Central memory CD8-positive, alpha-beta T cell (primary cell): ENCODE measurements at places on chromosomes 7 and 10.
A peak's percentile ranks its signal among the peaks of the same experiment; 100 is the strongest.

GRCh38 chr10:60777696-60778213 is 523 bp upstream of the CDK1 start:
- no peak for DNase-seq
- H3K4me3 ChIP-seq: peak overlapping the region; percentile 100
- H3K27ac ChIP-seq: peak overlapping the region; percentile 98
- H3K36me3 ChIP-seq: peaks cover 6% of the 10 kb centered on the region
- H3K4me1 ChIP-seq: peaks cover 12% of the 10 kb centered on the region

DNA sequence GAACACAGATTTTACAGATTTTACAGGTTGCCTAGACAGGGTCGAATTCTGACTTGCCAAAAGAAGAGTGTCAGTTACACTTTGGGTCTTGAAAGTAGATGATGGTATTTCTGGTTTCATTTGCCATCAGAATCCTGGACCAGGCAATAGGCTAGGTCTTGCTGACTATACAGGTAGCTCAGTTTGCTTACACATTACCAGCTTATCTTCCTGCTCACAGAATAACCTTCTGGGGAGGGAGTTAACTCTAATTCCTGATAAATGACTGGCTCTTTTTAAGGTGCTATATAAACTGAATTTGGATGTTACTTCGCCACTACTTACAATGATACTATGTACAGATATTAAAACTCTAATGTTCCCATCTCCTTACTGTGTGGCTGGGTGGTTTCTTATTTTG is 39.8 kb downstream of the GBF1 start:
- H3K36me3 ChIP-seq: peaks cover 18% of the 10 kb centered on the region
- DNase-seq: no peak

DNA sequence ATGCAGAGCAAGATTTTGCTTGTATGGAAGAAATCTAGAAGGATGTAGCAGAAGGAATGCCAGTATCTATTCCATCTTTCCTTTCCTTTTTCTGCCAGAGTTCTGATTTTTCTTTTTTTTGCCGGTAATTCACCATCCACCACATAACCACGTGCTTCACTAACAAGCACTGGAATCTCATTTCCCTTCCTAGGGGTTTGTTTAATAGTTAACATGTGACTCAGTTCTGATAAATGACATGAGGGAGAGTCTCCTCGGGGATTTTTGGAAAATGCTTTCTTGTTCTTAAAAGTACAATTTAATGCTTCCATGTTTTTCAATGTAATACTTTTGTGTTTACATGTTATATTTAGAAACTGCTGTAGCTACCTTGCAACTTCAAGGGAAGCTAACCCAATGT is 590.2 kb downstream of the SH2D4B start:
- no peak overlapping the region for H3K27ac ChIP-seq
- H3K27me3 ChIP-seq: no peaks in the 10 kb centered on the region
- H3K4me1 ChIP-seq: no peaks in the 10 kb centered on the region
- DNase-seq: no peak
- no peak overlapping the region for H3K4me3 ChIP-seq
- H3K36me3 ChIP-seq: no peaks in the 10 kb centered on the region

- H3K36me3 ChIP-seq: peaks cover 13% of the 10 kb centered on the region
- no peaks in the 10 kb centered on the region for H3K27me3 ChIP-seq
- peak; percentile 36 for DNase-seq
- H3K27ac ChIP-seq: peak within 1 kb of the TSS; percentile 93
Observed at GRCh38 chr7:141702047-141702567, at the start of gene DENND11. TSS of gene DENND11 (minus strand) at chr7:141702166. CDS start at chr7:141702153, 13 bp downstream.

GRCh38 chr7:34096198-34096651 is 190.9 kb downstream of the BMPER start:
- no peaks in the 10 kb centered on the region for H3K27me3 ChIP-seq
- no peaks in the 10 kb centered on the region for H3K36me3 ChIP-seq
- DNase-seq: no peak

GRCh38 chr7:111827863-111828504 is 265.7 kb upstream of the IMMP2L start:
- peaks cover 18% of the 10 kb centered on the region for H3K27me3 ChIP-seq
- H3K36me3 ChIP-seq: no peaks in the 10 kb centered on the region
- H3K4me3 ChIP-seq: no peak overlapping the region
- H3K27ac ChIP-seq: no peak overlapping the region
- DNase-seq: no peak

GRCh38 chr7:90938371-90938770 is 325.9 kb upstream of the FZD1 start:
- no peaks in the 10 kb centered on the region for H3K4me1 ChIP-seq
- H3K36me3 ChIP-seq: peaks cover 4% of the 10 kb centered on the region
- H3K4me3 ChIP-seq: no peak overlapping the region
- H3K27me3 ChIP-seq: no peaks in the 10 kb centered on the region
- no peak for DNase-seq

- no peak for DNase-seq
- H3K27me3 ChIP-seq: no peaks in the 10 kb centered on the region
- H3K4me1 ChIP-seq: peaks cover 26% of the 10 kb centered on the region
- H3K27ac ChIP-seq: peak overlapping the region; percentile 39
- H3K36me3 ChIP-seq: peaks cover 13% of the 10 kb centered on the region
Observed at GRCh38 chr10:15802375-15802949, 57.8 kb downstream of the MINDY3 start.

- no peak overlapping the region for H3K27ac ChIP-seq
- H3K27me3 ChIP-seq: no peaks in the 10 kb centered on the region
- no peak overlapping the region for H3K4me3 ChIP-seq
Observed at GRCh38 chr10:96960872-96961271, 128.8 kb downstream of the LCOR start.

GRCh38 chr10:80599424-80599847 is 61.7 kb downstream of the SH2D4B start:
- H3K4me1 ChIP-seq: no peaks in the 10 kb centered on the region
- no peaks in the 10 kb centered on the region for H3K27me3 ChIP-seq
- peaks cover 2% of the 10 kb centered on the region for H3K36me3 ChIP-seq
- no peak overlapping the region for H3K4me3 ChIP-seq
